ENCODE measurements at places on chromosomes 11 and 22.

- no peak for DNase-seq
These were observed 706 bp upstream of the CXCR5 start for GRCh38 chr11:118883004-118883367.

DNA sequence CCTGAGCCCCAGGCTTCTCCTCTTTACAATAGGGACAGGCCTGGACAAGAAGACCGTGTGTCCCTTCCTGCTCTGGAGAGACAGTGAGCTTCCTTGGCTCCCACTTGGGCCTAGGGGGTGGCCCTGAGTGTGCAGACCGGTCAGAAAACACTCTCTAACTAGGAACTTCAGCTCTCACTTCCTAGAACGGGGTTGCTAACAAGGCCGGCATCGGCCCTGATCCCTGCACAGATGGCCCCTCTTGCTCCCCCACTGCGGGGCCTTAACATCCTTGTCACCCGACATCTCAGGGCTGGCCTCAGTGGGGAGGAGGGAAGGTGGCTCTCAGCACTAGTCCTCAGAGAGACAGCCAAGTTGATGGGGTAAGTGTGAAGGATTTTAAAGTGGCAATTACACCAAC is 406.9 kb downstream of the CTTN start:
- no peak for DNase-seq

DNA sequence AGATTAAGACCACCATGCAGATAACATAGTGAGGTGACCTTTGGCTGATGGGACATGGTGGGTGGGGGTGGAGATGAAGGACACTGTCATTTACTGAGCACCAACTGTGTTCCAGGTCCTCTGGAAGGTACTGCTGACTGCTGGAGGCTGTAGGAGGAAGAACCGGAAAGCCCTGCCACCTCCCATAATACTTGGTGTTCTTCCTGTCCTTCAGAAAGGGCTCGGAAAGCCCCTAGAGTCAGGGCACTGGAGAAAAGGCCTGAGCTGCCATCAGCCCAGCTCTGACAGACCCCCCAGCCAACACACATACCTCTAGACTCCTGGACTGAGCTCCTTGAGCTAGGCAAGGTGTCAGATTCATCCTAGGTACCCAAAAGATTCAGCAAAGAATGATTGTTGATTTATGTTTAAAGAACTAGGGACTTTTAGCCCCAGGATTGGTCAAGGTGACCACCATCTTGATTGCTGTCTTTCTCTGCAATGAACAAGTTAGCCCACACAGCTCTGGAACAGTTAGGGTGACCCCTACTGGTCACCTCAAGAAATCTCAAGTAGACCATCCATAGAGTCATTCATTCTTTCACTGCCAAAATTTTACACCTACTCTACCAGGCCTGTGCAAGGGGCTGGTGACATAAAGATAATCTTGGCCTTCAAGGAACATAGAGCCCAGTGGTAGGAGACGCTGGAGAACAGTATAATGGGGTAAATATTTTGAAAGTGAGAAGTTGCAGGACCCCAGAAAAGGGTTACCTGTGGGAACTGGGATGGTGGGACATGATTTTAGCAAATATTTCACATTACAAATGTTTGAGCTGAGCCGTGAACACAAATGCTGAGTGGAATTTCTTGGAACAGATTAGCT is 39.4 kb downstream of the IRAG1 start:
- no peak for DNase-seq

DNA sequence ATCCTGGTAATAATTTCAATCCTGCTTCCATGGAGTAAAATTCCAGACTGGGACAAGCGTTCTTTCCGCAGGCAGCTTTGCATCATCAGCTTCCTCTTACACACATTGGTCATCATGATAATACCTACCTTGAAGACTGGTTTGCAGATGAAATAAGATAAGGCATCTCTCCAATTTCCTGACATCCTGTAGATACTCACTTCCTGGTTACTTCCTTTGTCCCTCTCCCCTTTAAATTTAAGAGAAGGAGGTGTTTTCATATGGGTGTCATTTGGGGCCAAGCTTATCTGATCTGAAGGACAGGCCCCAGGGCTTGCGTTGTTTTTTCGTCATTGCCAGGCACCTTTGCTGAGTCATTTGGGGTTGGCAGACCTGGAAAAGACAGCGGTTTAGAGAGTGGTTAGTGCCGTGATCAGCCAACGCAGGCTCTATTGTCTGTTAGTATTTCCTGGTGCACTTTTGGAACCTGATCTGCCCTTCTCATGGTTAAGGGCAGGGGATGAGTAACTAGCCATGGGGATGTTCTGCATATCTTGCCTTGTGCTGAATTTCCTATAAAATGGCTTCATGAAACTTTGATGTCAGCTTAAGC is 24.1 kb downstream of the GRAMD1B start:
- no peak for DNase-seq

GRCh38 chr22:24994070-24994763 is 41.7 kb downstream of the KIAA1671 start:
- no peak for DNase-seq

DNA sequence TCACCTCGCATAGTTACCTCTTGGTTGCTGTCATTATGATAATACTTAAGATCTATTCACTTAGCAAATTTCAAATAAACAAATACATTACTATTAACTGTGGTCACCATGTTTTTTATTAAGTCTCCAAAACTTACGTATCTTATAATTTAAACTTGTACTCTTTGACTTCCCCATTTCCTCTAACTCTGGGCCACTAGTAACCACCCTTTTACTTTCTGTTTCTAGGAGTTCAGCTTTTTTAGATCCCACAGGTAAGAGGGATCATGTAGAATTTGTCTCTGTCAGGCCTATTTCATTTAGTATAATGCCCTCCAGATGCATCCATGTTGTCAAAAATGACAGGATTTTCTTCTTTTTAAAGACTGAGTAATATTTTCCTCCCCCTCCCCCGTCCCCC is 212.4 kb upstream of the C11orf87 start:
- DNase-seq: no peak

DNA sequence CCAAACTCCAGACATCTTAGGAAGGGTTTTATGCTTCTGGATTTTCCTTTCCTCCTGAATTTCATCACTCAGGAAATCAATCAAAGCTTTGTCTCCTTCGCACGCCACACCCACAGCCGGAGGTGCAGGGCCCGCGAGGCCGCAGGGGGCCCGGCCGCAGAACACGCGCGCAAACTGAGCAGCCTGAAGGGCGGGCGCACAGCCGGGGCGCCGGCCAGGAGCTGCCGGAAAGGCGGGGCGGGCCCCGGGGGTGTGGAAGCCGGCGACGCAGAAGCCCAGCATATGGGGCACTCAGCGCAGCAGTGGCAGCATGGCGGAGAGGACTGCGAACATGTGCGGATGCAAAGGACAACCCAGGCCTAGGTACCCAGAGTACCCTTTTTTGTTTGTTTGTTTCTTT is 33.1 kb upstream of the SPTBN2 start:
- DNase-seq: no peak

GRCh38 chr11:94948070-94948617 is 25.2 kb downstream of the CWC15 start:
- peak; percentile 21 for DNase-seq

- no peak for DNase-seq
These were observed 804 bp upstream of the CREBZF start for GRCh38 chr11:85665733-85666132.

DNA sequence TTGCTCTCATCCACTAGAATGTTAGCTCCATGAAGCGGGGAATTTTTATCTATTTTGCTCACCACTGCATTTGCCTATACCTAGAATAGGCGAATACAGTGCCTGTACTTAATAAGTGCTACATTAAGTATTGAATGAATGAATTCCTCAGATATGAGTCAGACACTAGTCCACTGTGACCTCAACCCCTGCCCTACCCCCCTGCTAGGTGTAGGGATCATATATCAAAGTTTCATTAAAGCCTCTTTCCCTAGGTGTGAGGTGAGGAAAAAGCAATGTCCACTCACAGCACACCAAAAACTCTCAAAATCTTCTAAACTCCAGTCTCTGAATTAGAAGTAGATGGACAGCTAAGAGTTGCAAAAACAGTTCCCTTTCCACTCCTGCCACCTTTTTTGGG is 9.8 kb upstream of the PSMA1 start:
- DNase-seq: no peak

GRCh38 chr11:111526501-111526900 is 11.9 kb downstream of the HOATZ start:
- no peak for DNase-seq

- DNase-seq: no peak
These were observed 44.5 kb downstream of the BRD1 start for GRCh38 chr22:49783036-49783746.

DNA sequence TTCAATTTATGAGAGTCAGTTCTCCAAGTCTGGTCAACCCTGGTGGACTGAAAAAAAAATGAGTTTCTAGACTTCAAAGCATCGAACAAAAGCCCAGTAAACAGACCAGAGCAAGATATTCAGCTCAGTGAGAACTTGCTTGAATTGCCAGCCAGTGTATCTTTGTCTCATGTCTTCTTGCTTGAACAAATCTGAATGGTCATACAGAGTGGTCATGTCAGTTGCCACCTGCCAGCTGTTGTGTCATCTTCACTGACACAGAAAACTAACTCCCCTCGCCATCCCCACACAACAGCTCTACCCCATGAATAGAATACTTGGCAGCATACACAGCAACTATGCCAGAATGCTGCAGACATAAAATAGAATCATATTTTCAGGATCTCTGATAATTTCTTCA is 27.5 kb upstream of the CALCB start:
- DNase-seq: no peak

DNA sequence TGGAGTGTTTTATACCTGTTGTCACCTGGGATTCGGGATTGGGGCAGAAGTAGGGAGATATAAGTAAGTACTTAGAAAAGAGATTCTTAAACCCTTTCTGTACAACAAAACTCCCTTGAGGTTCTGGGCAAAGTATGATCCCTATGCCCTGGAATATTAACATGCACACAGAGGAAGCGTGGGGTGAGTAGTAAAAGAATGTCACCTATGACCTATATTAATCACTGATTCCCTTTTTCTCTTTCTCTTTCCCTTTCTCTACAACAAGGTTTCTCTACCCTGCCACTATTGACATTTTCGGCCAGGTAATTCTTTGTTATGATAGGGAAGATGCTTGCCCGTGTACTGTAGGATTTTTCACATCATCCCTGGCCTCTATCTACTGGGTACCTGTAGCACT is 209.7 kb upstream of the PLET1 start:
- DNase-seq: no peak

DNA sequence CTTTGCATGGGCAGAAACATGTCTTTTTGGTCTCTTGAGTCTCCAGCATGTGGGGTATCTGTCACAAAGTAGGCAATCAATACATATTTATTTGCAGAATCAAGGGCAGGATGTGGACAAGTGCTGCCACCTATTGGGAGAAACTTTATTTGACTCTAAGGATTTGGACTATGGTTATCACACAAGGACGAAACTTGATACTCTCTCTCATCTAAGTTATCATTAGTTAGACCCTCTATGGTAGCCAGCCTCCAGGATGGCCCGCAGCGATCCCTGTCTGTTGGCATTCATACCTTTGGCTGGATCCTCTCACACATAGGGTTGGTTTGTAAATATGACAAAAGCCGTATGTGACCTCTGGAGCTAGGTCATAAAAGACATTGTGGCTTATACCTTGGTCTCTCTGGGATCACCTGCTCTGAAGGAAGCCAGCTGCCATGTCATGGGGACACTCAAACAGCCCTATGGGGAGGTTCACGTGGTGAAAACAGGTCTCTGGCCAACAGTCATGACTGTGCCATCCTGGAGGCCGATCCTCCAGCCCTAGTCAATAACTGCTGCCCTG is 1.1 kb upstream of the FBXO7 start:
- no peak for DNase-seq

- DNase-seq: peak; percentile 18
These were observed 33.4 kb upstream of the API5 start for GRCh38 chr11:43278193-43278956.

- no peak for DNase-seq
These were observed 58.0 kb upstream of the TTLL12 start for GRCh38 chr22:43244803-43245527.

DNA sequence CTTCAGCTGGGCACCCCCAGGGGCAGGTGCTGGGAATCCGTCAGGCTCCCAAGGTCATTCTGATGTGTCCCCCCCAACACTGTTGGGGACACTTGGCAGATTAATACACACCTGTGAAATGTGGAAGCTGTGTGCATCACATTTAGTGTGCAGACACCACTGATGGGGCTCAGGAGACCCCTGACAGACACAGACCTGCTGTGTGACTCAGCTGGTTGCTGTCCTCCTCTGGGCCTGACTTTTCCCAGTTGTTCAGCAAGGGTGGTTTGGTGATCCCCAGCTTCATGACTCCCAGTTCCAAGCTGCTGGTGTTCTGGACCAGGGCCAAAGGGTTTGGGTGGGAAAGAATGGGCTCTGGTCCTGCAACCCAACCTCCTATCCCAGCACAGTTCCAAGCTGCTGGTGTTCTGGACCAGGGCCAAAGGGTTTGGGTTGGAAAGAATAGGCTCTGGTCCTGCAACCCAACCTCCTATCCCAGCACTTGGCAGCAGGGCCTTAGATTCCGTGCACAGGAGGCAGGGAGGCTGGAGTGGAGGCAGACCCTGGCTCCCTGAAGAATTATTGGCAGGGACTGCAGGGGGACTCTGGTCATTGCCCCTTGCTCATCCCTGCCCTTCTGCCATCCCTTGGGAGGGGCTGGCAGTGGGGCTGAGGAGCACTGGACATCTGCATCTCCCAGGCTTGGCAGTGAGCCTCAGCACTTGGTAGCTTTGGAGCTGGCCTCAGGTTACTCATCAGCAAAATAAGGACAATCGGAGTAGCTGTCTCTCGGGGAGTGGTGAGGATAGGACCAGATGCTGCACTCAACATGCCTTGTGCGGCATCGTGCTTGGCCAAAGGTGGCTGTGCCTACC is 8.4 kb upstream of the OMP start:
- DNase-seq: no peak

- no peak for DNase-seq
These were observed 38.3 kb upstream of the TH start for GRCh38 chr11:2209900-2210321.

DNA sequence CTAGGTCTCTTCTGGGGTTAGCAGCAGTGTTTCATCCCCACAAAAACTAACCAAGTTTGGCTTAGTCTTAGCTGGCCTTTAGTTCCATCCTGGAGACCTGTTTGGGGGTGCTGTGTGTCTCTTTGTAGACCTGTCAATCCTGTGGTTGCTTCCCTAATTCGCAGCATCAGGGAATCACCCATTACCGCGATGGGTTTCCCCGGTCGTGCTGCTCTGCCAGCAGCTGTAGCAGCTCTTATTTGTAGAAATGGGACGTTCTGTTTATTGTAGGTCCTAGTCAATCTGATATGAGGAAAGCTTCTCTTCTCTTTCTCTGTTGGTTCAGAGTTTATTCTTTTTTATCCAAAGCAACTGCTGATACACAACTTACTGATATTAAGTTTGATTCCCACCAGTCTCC is 91.6 kb downstream of the CECR2 start:
- no peak for DNase-seq

GRCh38 chr22:21728270-21728669 is 7.3 kb downstream of the YPEL1 start:
- DNase-seq: no peak

DNA sequence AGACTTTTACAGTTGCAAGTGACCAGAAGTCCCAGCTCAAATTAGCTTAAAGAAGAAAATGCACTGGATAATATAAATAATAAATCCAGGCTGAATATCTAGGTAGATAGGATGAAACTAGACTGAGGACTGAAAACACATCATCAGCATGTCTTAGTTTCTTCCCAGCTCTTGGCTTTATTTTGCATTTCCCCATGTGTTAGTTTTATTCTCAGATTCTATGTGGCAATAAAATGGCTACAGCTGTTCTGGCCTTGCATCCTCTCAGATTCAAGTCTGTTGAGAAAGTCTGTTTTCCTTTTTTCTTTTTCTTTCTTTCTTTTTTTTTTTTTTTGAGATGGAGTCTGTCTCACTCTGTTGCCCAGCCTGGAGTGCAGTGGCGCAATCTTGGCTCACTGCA is 22.6 kb upstream of the CAT start:
- no peak for DNase-seq
